ENCODE measurements at places on chromosomes 1 and 21.

DNA sequence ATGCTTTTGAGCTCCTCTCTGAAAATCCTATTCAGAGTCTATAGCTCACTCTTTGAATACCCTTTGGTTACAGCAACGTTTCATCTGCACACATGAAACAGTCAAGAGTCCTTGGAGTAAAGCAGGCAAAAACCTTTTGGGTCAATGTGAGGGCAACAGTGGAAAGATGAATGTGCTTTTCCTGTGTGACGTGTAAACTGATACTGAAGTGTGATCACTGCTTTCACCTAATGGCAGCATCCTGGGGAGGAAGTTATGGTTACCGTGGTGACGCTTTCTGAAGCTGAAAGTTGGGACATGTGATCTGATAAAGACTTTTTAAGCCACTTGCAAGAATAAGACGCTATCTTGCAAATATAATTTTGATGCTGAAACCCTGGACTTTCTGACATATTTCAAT is 160.0 kb downstream of the SEC16B start:
- no peak for DNase-seq

GRCh38 chr1:32247983-32248889 is 1.2 kb downstream of the FAM167B start:
- DNase-seq, result peak; percentile 82

DNA sequence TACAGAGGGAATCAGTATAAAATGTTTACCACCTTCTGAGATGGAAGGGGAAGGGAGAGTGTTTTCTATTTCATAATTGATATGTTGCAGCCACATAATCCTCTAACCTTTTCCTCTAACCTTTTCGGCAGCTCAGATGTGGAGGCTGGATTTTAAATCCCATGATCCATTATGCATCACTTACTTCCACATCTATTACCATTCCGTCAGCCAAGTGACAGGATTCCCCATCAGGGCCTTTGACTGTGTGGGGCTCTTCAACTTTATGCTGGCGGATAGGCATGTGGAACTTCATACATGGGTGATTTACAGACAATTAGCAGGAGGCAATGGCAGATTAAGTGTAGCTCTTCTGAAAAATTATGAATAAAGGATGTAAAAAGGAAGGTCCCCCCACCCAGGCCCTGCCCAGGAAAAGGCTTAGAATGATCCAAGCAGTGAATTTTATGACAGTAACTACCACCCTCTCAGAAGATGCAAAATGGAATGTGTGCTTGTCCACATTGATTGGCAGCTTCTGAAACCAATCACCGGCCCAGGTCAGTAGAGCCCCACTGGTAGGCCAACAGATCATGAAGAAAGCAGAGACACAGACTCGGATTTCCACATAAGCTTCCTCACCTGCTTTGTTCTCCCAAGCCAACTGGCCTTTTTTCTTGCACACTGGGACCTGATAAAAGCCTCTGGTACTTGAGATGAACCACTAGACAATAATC is 147.0 kb downstream of the ST6GALNAC5 start:
- no peak for DNase-seq

DNA sequence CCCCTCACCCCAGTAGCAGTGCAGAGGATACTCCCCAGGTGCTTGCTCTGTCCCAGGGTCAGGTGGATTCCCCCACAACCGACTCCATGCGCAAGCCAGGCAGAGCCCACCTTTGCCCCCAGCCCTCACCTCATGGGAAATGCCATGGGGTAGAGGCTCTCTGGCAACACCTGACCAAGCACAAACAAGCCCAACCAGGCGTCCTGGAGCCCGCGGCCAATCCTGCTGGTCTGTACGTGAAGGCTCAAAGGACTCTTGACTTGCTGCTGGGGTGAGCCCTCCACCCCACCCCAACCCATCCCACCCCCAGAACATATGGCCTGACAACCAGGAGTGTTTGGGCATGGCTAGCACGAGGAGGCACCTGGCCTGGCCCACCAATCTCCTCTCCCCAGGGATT is 1.8 kb downstream of the ADGRB2 start:
- no peak for DNase-seq

GRCh38 chr1:23618586-23619083 is 59.3 kb upstream of the ID3 start:
- DNase-seq, result no peak

DNA sequence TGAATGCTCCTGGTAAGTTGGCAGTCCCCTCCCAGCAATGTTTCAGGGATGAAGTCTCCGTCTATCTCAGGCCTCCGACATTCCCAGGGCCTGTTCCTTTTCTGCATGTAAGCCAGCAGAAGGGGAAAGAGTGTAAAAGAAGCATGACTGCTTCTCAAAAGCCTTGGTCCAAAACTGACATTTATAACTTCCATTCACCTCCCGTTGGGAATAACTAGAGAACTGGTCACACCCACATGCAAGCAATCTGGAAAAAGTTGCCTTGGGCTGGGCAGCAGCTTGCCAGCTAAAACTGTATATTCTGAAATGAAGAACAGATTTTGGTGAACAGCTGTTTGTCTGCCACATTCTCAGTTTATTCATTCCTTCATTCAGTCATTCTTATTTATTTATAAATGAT is 24.2 kb upstream of the NPL start:
- DNase-seq, result no peak

- DNase-seq, result no peak
Measured at GRCh38 chr1:24639881-24640280, 3.2 kb upstream of the SRRM1 start.

- DNase-seq, result no peak
Measured at GRCh38 chr1:60893136-60893930, 189.0 kb upstream of the NFIA start.
